ENCODE measurements at places on chromosomes 2 and 18.

DNA sequence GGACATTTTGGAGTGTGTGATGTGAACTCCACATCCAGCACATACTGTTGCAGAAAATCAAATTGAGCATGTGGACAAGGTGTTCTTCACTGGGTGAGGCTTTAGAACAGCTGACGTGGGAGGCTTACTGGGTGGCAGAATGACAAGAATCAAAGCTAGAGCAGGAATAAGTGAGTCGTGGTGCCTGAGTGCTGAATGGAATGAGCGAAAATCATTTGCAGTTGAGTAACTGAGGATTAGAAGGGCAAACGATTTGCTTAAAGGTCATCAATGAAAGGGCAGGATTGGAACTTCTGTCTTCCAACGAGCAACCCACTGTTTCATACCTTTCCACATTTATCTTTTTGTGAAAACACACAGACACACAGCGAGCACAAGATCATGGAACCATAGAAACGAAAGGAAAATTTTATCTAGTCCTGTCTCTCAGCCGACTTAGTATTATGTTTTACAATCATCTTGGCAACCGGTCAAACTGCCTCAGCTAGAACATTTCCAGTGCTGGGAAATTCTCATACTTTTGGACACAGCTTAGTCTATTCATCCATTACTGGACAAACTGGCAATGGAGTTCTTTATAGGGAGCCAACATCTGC, 7.2 kb upstream of the DAW1 start:
- no peak for DNase-seq

DNA sequence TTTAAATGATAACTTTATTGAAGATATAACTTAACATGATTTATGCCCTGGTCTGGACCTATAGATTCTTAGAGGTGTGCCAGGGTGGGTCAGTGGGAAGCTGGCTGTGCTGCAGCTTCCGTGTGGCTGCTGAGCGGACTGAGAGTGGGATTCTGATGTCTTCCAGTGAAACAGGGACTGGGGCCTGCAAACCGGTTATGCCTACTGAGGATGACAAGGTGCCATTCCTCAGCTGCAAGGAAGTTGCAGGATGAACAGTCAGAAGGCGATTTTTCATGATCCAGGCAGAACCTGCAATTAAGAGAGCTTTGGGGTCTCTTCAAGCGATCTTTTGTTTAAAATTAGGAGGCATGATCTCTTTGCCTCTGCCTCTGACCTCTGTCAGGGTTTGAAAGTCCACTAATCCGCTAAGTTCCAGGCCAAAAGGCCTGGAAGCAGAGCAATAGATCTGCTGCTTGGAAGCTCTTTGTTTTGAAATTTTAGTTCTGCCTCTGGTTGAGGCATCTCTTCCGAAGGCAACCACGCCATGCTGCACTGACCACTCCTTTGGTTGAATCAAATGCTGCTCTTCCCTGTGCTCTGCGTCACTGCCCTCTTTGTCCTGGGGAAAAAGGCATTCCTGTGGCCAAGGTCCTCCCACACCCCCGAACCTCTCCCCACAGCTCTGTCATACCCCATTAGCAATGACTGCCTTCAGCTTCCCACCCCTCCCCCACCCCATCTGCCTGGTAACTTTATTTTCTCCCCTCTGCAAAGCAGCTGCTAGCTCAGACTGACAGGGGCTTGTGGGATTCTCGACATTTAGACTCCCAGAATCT, 2.0 kb downstream of the TMEM169 start:
- DNase-seq, result peak; percentile 30

DNA sequence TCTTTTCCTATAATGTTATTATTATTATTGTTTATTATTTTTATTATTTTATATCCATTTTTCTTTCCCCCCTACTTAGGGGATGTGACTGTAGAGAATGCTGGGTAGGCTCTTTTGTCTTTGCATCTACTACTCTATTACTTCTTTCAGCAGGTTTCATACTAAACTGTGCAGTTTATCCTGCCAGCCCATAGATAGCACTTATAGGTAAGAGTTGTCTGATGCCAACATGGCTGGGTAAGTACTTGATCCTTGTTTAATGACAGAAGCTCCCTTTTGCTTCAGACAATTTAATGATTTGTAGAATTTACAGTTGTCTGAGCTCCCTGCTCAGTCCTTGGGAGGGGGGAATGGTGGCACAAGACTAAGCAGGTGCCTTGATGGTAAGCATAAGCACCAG, 262.9 kb upstream of the CDH2 start:
- no peak for DNase-seq

DNA sequence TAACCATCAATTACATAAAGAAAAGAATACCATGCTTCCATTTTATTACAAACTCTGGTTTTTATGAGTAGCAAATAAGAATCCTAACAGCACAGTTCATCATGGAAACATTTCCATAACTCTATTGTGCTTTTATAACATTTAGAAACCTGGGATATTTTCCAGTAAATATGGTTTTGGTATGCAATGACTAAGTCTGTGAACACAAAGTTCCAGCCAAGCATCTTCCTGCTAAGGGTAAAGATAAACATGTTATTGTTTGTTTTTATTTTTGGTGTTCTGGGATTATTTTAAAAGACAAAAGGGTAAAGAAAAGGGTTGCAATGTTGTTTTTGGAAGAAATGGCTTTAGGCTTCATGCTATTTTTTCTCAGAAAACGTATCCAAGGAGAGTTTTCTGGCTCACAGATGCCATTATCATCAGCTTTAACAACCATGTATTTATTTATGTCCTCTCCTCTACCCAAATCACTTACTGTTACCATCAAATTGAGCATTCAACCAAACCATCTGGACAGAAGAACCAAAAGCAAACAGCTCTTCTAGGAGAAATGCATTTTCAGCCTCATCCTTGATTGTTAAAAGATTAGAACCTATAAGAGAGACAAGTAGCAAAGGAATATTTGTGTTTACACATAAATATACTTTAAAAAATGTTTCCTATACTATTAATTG, 116.0 kb downstream of the PLA2R1 start:
- DNase-seq, result no peak

- DNase-seq, result peak; percentile 97
These were observed 246 bp upstream of the KLF7 start for GRCh38 chr2:207166039-207166348.

All from activated CD8-positive, alpha-beta T cell treated with anti-CD3 and anti-CD28 coated beads for 36 hours (primary cell).